ENCODE measurements at places on chromosomes 7 and 10.

DNA sequence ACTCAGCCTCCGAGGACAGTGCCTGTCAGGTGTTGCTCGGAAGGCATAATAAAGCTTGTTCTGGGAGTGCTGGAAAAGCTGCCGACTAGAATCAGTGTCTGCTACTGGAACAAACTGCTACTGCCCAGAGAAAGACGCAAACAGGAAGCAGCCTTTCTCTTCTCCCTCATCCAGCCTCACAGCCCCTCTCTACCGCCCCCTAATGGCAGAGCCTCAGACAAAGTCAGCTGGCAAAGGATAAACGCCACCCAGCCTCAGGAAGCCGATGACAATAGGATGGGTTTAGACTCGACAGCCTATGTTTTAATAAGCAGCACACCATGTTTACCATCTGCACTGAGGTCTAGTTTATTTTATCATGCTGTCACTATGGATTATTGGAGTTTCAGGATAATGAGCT lies 169.5 kb upstream of the LYZL1 start:
- DNase-seq = no peak

- DNase-seq = no peak
Observed at GRCh38 chr7:133934977-133935330, 192.2 kb upstream of the LRGUK start.

DNA sequence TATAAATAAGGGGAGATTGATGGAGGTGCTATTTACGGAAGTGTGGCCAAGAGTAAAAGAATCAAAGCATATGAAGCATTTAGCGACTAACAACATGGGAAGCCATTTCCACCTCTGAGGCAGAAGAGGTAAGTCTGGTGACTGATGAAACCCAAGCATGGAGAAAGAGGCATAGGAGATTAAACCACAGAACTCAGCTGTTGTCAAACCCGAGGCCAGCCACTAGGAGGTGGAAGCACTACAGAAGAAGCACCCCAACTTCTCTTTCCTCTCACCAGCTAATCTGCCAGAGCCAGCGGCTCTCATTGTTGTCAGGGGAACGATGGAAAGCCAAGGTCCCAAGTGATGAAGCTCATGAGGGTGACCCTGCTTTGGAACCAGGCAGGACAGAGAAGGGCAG lies 19.6 kb upstream of the CNTNAP2 start:
- no peak for DNase-seq

- DNase-seq = no peak
Observed at GRCh38 chr10:70198696-70199466, 28.6 kb upstream of the SAR1A start.

DNA sequence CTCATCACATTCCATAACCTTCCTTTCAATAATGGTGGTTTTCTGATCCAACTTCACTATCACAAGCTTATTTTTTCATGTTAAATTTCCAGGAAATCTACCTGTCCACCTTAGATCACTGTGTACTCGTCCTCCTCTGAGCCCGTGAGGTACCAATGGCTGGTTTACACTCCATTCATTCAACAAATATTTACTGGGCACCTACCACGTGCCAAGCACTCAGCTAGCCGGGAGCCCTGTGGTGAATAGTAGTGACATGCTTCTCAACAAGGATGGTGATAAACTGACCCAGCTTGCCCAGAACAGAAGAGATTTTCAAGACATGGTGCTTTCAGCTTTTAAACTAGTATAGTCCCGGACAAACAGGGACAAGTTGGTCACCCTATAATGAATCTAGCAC lies 98.2 kb downstream of the FAM204A start:
- DNase-seq = no peak

GRCh38 chr7:157877298-157878090 lies 540.7 kb downstream of the DNAJB6 start:
- DNase-seq = no peak

- no peak for DNase-seq
Observed at GRCh38 chr7:907158-907980, 31.0 kb downstream of the GET4 start.

DNA sequence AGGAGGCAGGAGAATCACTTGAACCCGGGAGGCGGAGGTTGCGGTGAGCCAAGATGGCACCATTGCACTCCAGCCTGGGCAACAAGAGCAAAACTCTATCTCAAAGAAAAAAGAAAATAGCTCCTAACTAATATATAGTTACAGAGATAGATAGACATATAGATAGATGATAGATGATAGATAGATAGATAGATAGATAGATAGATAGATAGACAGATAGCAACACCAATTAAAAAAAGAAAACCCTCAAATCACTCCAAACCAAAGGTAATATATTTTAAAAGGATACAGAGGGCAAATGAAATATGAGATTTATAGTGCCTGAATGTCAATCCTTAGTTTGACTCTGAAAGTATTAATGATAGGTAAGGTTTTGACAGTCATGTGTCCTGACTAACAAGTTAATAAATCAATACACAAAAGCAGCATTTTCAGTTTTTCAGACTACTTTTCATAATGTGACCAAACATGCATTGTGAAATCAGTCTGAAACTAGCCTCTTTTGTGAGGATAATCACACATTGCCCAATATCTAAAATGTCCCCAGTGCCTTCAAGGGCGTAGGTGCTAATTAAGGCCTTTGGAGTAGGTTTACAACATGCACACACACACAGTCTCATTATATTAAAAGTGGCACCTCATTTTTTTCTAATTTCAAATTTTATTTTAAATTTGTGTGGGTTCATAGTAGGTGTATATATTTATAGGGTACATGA lies 61.2 kb downstream of the BPGM start:
- DNase-seq = no peak

DNA sequence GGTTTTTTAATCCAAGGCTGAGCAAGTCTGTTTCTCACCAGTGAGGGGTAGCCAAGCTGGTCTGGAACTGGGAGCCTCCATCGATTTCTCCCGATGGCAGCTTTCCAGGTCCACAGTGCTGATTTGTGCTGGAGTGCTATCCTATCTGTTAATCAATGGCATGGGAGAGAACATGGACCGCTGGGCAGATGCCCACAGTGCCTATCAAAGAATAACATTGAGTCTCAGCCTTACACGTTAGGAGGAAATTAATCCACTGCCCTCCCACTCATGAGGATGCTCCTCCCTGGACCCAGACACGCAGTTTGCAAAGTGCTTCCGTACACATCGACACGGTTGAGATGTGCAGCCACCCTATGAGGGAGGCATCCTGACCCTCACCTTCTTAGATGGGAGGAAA lies 36.0 kb upstream of the CUX1 start:
- no peak for DNase-seq

- no peak for DNase-seq
Observed at GRCh38 chr7:30928254-30928872, 16.7 kb downstream of the AQP1 start.

GRCh38 chr10:17747883-17748550 lies 4.0 kb upstream of the TMEM236 start:
- no peak for DNase-seq

GRCh38 chr7:149719050-149719899 lies 54.1 kb downstream of the ZNF467 start:
- no peak for DNase-seq

GRCh38 chr10:1625731-1626130 lies 111.6 kb downstream of the ADARB2 start:
- DNase-seq = no peak

DNA sequence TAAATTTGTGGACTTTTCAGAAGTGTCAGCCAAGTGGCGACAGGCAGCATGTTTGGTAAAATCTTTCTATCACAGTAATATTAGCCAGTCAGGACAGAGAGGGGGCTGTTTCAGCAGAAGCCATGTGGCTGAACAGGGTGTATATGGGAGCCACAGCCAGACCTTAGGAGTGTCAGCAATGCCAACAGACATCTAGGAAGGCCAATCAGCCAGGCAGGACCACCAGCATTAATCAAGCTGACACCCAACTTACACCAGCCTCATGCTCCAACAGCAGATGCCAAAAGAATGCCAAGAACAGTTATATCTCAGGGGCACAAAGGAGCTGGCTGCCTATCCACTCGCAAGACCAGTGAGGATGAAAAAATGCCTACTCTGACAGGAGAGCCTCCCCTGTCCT lies 54.8 kb downstream of the RAPGEF5 start:
- no peak for DNase-seq

GRCh38 chr10:92816091-92816531 lies 32.2 kb upstream of the EXOC6 start:
- no peak for DNase-seq

- DNase-seq = no peak
Observed at GRCh38 chr7:35007768-35008167, 29.5 kb downstream of the DPY19L1 start.

GRCh38 chr10:84563868-84564267 lies 235.5 kb downstream of the CCSER2 start:
- DNase-seq = no peak

- no peak for DNase-seq
Observed at GRCh38 chr7:48506569-48506968, 335.3 kb downstream of the ABCA13 start.

- no peak for DNase-seq
Observed at GRCh38 chr7:5420881-5421713, 2.5 kb downstream of the TNRC18 start.

GRCh38 chr10:47058961-47059391 lies 147.7 kb downstream of the PTPN20 start:
- DNase-seq = no peak

GRCh38 chr10:88918191-88918905 lies 34.2 kb downstream of the ACTA2 start:
- no peak for DNase-seq

GRCh38 chr7:83562960-83563359 lies 86.0 kb downstream of the SEMA3E start:
- no peak for DNase-seq

- no peak for DNase-seq
Observed at GRCh38 chr7:51059504-51060142, 257.0 kb downstream of the COBL start.

DNA sequence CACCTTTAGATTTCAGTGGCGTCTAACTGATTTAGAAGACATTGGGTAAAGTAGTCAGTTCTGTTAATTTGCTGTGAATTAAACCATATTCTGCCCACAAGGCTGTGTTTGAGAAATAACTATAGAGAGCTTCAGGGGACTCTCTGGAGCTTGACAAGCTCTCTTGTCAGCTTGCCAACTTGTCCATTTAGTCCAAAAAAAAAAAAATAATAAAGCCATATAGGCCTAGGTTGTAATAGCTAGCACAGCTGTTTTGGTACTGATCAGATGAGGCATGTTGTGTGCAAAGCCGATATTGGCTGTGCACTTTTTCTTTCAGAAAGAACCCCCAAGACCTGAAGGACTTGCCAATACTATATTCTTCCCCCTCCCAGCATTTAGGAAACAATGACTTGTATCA lies 20.2 kb upstream of the ZNF282 start:
- DNase-seq = no peak

DNA sequence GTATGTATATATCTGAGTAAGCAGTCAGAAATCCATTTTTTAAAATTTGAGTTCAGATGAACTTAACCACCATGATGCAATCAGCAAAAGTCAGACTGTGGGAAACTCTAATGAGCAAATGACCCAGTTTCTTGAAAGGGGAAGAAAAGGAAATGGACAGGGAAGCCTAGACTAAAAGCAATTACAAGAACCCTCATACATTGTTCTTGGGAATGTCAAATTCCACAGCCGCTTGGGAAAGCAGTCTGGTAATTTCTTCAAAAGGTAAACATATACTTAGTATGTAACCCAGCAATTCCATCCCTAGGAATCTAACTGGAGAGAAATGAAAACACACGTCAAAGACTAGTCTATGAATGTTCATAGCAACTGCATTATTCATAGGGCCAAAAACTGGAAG lies 16.4 kb upstream of the FOXK1 start:
- no peak for DNase-seq

DNA sequence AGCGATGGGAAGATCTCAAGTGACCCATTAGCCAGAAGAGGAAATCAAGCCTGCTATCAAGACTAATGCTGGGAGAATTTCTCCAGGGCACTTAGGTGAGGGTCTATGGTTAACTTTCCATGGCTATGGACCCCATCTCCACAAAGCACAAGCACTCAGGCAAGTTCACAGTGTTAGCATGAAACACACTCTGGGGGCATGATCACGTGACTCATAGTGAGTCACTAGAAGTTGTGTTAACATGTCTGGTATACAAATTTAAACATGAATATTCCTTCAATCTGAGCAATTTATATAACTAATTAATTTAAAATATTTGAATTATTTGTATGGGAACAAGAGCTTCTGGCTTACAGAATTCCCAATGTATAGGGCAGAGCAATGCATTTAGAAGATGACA lies 131.8 kb downstream of the FAM204A start:
- no peak for DNase-seq

- DNase-seq = no peak
Observed at GRCh38 chr7:3300221-3300650, 816 bp upstream of the SDK1 start.

DNA sequence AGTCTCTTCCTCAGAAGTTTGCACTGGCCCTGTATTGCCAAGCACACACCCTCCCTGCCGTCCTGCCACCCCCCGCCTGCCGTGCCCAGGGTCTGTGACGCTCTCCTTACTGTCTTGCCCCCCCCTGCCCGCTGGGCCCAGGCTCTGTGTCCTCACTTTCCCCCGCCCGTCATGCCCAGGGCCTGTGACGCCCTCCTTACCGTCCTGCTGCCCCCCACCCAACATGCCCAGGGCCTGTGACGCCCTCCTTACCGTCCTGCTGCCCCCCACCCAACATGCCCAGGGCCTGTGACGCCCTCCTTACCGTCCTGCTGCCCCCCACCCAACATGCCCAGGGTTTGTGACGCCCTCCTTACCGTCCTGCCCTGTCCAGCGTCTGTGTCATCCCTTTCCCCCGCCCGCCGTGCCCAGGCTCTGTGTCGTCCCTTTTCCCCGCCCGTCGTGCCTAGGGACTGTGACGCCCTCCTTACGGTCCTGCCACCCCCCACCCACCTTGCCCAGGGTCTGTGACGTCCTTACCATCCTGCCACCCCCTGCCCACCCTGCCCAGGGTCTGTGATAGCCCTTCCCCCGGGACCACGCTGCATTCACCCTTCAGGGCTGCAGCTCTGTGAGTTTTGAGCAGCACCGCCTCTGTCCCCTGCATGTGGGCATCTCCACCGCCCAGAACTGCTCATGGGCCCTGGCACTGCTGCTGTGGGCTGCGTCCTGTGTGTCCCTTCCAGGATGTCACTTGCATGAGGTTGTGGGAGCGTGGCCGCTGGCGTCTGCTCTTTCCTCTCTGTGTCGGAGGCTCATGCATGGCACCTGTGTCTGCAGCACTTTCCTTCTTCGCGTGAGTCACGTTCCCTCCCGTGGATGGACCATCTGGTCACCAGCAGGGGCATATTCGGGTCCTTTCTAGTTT lies 19.3 kb upstream of the PRKAR1B start:
- no peak for DNase-seq

DNA sequence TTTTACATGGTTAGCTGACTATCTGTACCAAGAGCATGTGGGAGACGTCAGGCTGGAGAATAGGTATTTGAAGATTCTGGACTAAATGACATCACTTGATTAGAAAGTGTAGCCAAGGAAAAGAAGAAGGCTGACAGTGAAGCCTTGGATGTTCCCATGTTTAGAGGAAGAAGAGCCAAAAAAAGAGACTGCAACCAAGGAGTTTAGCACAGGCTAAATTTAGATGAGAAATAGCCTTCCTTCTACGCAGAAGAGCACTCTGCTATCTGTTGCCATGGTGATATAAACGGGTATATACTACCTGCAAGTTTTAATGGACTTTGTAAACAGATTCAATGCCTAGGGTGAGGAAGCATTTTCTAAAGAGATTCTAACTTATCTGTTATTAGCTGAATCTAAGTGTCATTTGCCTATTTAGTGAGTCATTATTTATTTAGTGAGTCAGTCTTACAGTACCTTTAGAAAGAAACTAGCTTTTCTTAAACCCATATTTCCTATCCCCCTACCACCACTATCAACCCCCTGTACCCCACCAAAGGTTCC lies 69.8 kb downstream of the CDK6 start:
- no peak for DNase-seq

GRCh38 chr10:31014161-31014875 lies 17.3 kb downstream of the ZNF438 start:
- DNase-seq = no peak
